ENCODE measurements at places on chromosomes 5 and 9. TPM values are rescaled to one million over a fixed set of nuclear protein-coding genes. Genes with fewer than 3 reads are reported as not detected.

The RPL12 gene
- total RNA-seq, result 628 TPM

The SOX30 gene
- 0.13 TPM for total RNA-seq

The TUSC1 gene
- 12.0 TPM for total RNA-seq

The CDH6 gene
- 3.1 TPM for total RNA-seq

The SLC36A3 gene
- not detected for total RNA-seq

The CDC20B gene
- total RNA-seq, result not detected

The CEMIP2 gene
- 7.9 TPM for total RNA-seq

DNA sequence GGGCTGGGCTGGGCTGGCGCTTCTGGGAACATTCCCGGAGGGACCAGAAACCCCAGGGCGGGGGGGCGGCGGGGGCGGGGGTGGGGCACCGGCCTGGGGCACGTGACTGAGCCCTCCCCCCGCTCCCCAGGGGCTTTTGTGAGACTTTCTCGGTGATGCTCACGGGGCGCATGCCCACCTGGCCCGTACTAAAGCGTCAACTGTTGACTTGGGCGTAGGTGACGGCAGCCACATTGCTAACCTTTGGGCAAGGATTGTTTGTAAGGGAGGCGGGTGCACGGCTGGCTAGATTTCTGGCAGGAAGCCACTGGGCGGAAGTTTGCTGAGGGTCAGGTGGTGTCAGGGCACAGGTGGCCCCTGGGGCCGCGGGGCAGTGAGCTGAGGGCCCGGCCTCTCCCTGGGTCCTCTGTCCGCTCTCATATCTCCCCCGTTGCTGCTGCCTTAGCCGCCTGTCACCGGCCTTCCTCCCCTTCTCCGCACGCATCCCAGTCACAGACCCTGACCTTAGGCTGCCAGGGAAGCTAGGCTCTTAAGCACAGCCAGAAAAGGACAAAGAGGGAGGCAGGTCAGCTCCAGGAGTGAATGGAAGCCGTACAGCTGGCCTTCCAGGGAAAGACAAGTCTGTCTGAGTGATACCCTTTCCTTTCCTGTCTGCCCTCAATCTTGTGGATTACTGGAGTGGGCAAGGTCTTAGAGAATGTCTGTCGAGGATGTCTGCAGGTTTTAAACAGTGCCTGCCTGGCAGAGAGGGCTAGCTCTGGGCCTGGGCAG lies 812 bp downstream of the CACFD1 start:
- peak; percentile 67 for DNase-seq

DNA sequence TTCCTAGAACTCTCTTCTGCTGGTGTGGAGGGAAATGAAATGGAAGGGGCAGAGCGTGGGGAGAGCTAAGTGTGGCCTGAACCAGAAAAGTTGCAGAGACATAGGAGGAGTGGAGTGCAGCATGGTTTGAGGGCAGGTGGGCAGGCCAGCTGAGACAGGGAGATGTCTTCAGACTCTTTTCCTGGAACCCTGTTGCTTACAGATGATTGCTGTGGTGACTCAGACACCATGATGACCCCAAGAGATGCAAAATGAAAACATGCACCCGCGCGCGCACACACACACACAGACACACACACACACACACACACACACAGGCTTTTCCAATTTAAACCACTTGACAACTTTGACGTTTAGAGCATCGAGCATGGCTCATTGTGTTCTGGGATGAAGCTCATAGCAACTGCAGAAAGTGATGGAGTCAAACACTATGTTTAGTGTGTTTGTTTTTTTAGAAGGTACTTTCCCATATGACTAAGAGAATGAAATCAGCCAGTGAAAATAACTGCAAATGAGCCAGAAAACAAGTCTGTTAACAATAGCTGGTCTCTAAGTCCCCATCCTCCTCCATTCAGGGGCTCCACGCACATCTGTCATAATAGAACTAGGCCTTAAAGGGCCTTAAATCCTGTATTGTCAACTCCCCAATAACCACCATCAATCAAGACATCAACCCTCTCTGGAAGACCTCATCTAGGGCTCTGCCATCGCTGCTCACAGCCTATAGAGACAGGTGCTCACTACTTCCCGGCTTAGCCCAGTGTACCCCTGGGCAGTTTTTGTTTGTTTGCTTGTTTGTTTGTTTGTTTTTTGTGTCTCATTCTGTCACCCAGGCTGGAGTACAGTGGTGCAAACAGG lies 9.6 kb downstream of the TMOD1 start:
- DNase-seq, result no peak

GRCh38 chr9:98228392-98229089 lies 26.9 kb downstream of the TBC1D2 start:
- no peak for DNase-seq

GRCh38 chr5:157303667-157304327 lies 37.9 kb downstream of the CYFIP2 start:
- DNase-seq, result peak; percentile 82

DNA sequence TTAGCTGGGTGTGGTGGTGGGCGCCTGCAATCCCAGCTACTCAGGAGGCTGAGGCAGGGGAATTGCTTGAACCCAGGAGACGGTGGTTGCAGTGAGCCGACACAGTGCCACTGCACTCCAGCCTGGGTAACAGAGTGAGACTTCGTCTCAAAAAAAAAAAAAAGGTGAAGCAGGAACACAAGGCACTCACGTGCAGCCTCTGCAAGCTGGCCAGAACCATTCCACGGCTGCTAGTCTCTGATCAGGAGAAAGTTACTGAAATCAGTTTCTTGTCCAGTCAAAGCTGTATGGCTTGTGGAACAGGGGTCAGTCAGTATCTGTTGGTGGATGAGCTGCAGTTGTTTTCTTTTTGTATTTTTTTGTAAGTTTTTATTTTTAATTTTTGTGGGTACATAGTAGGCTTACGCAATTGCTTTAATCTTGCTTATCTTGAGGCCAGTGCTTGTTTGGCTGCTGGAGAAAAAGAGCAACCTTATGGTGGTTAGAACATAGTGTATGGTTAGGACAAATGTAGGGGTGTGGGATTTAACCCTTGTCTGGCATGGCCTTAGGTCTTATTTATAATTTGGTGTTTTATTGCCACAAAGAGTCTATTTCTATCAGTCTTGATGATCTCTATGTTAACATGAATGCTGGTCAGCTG lies 32.7 kb upstream of the GTF2H2C start:
- DNase-seq, result no peak

DNA sequence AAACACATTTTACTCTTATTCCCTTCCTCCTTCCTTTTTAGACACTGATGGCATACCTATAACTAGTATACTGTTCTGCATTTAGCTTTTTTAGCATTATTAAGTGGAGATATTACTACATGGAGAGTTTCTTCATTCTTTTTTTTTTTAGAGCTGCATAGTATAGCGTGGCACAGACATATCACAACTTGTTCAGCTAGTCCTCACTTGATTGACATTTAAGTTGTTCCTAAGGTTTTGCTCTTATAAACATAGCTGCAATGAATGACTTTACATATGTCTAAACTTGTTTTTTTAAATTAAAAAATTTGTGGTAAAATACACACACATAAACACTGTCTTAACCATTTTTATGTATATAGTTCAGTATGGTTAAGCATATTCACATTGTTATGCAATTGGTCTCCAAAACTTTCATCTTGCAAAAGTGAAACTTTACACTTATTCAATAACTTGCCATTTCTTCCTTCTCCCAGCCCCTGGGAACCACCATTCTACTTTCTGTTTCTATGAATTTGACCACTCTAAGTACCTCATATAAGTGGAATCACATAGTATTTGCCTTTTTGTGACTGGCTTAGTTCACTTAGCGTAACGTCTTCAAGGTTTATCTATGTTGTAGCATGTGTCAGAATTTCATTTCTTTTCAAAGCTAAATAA lies 48.7 kb downstream of the ANKDD1B start:
- DNase-seq, result no peak

DNA sequence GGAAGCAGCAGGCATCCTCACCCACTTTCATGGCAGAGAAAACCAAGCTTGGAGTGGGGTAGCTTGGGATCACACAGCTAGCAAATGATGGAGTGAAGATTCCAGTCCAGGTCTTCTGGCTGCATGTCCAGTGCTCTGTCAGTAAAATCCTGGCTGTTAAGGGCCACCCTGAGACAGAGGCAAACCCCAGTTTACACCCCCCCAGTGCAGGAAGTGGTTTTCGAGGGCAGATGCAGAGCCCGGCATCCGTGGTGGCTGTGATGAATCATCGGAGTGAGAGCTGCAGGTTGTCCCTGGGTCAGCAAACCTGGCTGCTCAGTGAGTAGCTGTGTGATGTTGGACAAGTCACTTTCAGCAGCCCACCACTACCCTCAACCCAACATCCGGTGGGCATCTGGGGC lies 115.4 kb downstream of the RGS3 start:
- DNase-seq, result peak; percentile 66

- no peak for DNase-seq
Measured at GRCh38 chr9:121937240-121937639, 155.9 kb downstream of the TTLL11 start.

- no peak for DNase-seq
Measured at GRCh38 chr5:63125862-63126261, 547.2 kb downstream of the LRRC70 start.

GRCh38 chr9:77224746-77225312 lies 47.5 kb downstream of the VPS13A start:
- no peak for DNase-seq

DNA sequence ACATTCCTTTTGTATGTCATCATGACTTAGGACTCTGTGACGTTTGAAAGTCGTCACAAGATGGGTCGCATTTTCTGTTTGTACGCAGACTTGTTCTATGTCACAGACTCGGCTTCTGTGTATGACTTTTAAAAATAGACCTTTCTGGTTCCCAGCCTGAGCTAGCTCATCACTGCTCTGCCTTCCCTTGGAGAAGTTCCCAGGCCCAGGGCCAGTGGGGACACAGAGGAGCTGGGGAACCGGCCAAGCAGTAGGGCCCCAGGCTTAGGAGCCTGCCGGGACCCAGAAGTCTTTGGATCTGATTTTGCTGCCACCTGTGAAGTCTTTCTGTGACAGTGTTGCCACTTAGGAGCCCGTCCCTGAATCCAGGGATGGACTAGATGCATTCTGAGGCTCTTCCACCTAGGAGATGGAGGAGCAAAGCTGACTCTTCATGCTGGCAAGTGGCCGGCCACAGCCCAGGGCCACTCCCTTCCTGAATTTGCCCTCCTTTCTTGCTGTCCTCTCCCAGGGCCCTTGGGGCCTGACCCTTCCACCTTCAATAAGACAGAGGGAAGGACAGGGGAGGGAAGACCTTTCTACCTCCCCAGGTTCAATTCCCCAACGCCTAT lies 18.1 kb upstream of the UBE2QL1 start:
- peak; percentile 81 for DNase-seq
